Fibroblast of skin of back (primary cell): ENCODE measurements at places on chromosomes 6 and 20.

GRCh38 chr6:48560408-48560807, 449.4 kb upstream of the PTCHD4 start:
- peak; percentile 15 for DNase-seq

- DNase-seq = no peak
Observed at GRCh38 chr20:33848391-33848790, 37.2 kb downstream of the CHMP4B start.

GRCh38 chr20:37954626-37955025, 51.7 kb downstream of the VSTM2L start:
- no peak for DNase-seq

- DNase-seq = no peak
Observed at GRCh38 chr20:61385296-61385695, 133.2 kb downstream of the CDH4 start.

- DNase-seq = peak; percentile 36
Observed at GRCh38 chr20:7113577-7114466, 346.3 kb downstream of the BMP2 start.
